ENCODE measurements at places on chromosomes 2 and 18.

- no peak for DNase-seq
These were observed 375.8 kb upstream of the PIK3C3 start for GRCh38 chr18:41579185-41579584.

DNA sequence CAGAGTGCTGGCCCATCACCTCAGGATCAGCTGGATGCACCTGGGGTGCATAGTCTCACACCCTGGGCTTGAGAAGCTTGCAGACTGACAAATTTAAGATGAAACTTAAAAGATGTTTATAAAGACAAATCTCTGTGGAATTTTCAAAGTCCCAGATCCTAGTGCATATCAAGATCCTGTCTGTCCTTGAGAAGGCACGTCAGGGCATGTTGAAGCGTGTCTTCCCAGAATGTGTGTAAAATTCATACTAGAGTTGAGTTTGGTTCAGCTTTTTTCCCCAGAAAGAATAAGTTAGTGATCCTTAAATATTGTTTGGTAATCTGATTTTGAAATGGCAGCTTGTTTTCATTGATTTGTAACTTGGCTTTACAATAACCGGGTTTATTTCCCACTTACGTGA is 27.5 kb downstream of the INSIG2 start:
- DNase-seq = no peak

GRCh38 chr2:200618590-200619021 is 32.8 kb downstream of the AOX1 start:
- no peak for DNase-seq

DNA sequence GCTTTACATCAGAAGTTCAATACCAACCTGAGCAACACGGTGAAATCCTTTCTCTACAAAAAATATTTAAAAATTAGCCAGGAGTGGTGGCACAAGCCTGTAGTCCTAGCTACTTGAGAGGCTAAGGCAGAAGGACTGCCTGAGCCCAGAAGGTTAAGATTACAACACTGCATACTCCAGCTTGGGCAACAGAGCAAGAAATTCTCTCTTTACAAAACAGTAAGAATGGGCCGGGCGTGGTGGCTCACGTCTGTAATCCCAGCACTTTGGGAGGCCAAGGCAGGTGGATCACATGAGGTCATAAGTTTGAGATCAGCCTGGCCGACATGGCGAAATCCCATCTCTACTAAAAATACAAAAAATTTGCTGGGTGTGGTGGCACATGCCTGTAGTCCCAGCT is 113.2 kb downstream of the USP34 start:
- DNase-seq = no peak

GRCh38 chr18:26875040-26875654 is 9.6 kb upstream of the AQP4 start:
- no peak for DNase-seq

DNA sequence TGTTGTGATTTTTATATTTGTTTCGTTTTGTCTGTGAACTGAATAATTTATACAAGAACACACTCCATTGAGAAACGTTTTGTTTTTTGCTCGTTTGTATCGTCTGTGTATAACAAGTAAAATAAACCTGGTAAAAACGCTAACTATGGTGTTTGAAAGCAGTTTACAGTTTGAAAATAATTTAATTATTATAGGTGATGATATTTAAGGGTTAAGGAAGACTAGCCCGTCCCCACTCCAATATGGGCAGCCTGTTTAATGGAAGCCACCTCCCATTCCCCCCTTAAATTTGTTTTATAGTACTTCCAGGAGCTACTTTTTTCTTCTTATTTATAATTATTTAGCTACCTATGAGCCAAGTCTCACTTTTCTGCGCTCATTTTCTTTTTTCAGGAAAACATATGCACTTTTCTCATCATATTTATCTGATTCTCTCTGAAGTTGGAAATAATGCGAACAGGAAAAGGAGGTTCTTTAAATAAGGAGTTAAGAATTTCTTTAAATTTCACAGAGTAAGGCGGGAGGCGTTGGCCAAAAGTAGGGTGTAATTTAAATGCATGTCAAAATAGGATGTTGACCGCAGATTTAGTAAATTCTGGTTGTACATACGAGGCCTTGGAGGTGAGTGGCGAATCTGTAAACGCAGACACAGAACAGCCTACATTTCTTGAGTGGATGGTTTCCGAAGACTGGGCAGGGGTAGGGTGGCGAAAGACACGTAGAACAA is 9.8 kb downstream of the TBR1 start:
- DNase-seq = no peak

GRCh38 chr2:178718283-178718682 is 88.9 kb downstream of the TTN start:
- no peak for DNase-seq

- no peak for DNase-seq
These were observed 4.6 kb downstream of the HJURP start for GRCh38 chr2:233849607-233850271.

GRCh38 chr2:222904557-222905258 is 43.9 kb downstream of the ACSL3 start:
- no peak for DNase-seq

GRCh38 chr2:95041060-95041823 is 15.7 kb downstream of the MAL start:
- no peak for DNase-seq

GRCh38 chr18:64164883-64165282 is 16.0 kb upstream of the LINC00305 start:
- no peak for DNase-seq

DNA sequence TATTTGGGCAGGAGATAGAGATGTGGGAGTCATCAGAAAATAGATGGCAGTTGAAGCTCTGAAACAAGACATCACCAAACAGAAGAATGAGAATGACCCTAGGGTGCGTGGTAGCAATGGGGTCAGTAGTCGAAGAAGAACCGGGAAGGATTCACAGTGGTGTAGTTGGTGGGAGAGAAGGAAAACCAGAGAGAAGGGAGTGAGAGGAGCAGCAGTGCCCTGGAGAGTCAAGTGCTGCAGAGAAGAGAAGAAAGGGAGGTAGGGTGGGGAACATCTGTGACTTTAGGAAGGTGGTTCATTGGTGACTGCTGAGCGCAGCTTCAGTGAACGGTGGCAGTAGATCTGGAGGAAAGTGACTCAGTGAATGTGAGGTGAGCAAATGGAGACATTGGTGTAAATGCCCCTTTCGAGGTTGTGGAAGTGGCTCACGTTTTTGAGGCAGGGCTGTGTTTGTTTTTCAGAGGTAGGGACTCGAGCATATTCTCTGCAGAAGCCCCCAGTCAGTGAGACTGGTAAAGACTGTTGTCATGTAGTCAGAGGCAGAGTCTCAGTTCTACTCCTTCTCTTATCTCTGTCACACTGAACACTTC is 36.4 kb downstream of the CDC42EP3 start:
- no peak for DNase-seq

Measured in esophagus squamous epithelium (tissue), 5 donors.